ENCODE measurements at places on chromosomes 16 and 17.

DNA sequence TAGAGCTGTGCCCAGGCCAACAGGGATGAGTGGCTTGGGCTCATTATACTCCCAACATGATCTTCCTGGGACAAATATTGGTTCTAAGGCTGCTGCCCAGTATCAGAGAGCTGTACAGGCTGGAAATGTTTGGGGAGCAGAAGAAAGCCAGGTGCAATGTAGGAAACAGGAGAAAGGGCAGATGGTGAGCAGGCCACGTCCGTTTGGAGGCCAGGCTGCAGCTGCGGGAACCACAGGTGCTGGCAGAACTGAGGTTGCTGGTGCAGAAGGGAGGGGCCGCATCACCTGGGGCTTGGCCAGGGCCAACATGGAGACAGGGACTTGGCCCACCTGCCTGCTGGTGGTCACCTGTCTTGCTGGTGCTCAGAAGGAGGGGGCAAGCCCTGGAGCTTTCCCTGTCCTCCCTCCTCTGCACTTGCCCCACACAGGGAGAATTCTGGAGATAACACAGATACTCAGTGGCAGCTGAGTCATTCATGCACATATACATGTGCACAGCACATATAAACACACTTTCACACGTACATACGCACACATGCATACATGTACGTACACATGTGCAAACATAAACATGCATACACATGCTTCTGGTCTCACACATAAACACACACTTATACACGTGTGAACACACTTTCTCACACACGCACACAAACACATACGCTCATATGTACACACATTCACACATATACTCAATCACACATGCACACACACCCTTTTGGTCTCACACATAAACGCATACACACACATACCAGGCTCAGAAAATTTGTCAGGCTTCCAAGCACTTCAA, 67.7 kb downstream of the WSCD1 start:
- no peak for DNase-seq

- no peak for DNase-seq
Measured at GRCh38 chr17:40561294-40561870, 3.9 kb downstream of the CCR7 start.

DNA sequence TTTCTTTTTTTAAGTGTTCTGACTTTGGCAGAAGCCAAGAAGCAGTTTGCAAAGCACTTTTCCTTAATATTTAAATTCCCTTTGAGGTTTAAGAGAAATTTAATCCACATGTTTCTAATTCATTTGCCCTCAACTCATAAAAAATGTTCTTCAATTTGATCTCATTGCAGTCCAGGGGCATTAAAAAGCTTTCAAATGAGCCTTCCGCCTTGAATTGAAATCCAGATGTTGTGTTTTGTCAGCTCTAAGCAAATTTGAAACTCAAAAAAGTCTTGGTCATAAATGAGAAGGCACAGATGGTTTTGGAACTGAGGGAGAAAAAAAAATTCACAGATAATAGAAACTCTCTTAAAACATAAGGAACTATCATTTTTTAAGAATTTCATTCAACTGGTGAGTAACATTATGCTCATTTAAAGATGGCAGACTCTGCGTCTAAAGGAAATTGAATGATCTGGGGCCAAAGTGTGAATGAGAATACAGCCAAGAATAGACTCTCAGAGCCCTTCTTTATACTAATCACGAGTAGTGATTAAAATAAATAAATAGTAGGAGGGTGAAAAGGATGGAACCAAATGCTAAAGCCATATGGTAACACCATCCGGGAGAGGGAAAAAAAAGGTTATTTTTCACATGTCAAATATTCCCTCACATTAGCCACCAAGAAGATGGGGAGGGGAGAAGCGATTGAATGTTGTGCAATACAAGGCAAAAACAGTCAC, 1304.7 kb downstream of the CDH8 start:
- no peak for DNase-seq

- DNase-seq = no peak
Measured at GRCh38 chr17:66929591-66929990, 34.9 kb upstream of the CACNG4 start.

- no peak for DNase-seq
Measured at GRCh38 chr17:79836972-79837887, 2.0 kb downstream of the CBX4 start.

DNA sequence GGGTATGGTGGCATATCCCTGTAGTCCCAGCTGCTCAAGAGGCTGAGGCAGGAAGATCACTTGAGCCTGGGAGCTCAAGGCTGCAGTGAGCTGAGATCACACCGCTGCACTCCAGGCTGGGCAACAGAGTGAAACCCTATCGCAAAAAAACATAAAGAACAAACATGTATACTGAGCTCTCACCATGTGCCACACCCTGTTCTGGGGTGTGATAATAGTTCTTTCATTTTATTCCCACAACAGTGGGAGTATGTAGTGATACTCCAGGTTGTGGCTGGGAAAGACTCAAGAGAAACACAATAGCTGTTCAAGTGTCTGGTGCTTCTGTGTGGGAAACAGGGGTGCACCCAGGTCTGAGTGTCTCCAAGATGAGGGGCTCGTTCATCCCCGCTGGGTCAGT, 90.7 kb downstream of the SOCS1 start:
- DNase-seq = no peak

- DNase-seq = no peak
Measured at GRCh38 chr17:207775-208174, 26.3 kb upstream of the DOC2B start.

All from COLO829 (cell line).